ENCODE measurements at places on chromosomes 11 and 22.

DNA sequence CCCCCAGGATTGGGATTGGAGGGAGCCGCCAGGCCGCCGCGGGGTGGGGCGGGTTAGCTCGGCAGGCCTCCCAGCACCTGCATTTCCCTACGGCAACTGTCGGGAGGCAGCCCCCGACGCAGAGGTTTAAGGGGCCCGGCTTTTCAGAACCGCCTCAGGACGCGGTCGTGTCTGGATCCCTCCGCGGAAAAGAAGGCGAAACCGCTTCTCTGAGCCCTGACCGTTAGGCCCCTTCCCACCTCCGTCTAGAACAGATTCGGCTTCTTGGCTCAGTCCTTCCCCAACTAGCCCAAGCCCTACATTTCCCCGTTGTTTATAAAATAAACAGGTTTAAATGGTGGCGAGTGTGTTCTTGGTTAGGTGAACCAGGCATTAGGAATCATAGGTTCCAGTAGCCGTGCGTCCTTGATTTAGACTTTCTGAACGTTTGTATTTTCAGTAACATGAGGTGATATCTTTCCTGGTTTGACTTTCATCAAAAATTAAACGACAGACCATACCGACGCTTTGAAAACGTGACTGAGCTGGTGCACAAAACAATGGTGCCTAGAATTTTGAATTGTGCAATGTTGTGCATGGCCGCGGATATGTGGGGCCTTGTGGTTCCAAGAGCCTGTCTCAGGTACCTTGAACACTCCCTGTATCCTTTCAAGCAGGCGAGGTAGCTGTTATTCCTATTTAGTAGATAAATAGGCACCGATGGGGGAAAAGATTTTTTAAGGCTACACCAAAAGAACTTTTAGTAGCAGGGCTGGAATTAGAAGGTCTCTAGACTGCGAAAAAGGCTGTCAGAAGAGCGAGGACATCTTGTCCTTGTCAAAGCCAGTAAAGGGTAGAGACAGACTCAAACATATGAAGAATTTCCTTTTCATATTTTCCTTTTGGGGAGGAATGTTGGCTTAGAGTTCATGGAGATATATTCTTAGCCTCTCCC, 1.2 kb upstream of the HSPA8 start:
- DNase-seq = peak; percentile 74

GRCh38 chr11:66851698-66852465, 5.0 kb upstream of the LRFN4 start:
- DNase-seq = no peak

GRCh38 chr11:118313242-118313641, 8.7 kb downstream of the CD3E start:
- DNase-seq = no peak

DNA sequence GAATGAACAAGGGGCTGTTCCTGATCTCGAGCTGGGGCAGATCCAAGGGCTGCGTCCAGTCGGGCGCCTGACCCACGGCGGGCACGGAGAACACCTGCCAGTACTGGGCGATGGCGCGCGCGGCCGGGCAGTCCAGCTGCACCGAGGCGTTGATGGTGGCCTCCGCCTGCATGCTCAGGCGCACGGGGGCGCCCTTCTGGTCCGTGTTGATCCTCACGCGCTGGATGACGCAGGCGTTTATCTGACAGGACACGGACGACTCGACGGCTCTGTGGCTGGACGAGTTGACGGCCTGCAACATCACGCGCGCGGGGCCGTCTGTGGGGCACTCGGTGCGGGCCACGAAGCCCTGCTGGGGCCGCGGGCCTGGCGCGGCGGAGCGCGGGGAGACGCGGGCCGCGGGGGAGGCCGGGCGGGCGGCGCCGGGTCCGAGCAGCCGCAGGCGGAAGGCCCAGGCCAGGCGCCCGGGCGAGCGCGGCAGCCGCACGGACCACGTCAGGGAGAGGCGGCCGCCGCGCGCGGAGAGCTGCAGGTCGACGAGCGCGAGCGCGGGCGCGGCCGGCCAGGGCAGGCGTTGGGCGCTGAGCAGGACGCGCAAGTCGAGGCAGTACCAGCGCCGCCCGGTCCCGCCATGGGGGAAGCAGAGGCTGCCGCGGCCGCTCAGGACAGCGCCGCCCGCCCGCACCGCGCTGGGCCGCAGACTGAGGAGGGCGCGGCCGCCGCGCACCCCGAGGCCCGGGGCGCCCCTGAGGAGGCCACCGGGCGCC, 511 bp downstream of the PKDREJ start:
- peak; percentile 39 for DNase-seq

DNA sequence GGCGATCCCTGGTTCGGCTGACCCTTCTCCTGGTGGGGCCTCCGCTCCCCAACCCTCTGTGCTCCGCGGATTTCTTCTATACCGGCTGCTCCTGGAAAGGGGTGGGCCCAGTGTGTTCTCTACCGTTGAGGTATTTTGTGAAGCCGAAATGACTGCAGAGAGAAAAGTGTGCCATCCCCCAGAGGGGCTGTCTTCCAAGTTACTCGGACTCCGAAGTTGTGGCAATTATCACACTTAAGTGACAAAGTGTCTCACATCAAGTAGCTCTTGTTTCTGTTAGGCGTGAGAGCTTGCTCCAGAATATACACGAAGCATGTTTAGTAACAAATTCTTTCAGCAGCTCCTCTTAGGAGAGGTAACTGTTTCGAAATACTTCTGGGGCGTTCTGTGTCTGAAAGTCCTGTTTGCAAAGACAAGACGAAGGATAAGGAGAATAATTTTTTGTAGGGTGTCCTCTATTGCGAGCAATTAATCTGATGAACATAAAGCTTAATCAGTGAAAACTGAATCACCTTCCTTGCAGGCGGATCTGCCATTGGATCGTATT, 434 bp downstream of the XPNPEP3 start:
- no peak for DNase-seq

- DNase-seq = no peak
Observed at GRCh38 chr22:45446216-45446615, 32.7 kb downstream of the RIBC2 start.

DNA sequence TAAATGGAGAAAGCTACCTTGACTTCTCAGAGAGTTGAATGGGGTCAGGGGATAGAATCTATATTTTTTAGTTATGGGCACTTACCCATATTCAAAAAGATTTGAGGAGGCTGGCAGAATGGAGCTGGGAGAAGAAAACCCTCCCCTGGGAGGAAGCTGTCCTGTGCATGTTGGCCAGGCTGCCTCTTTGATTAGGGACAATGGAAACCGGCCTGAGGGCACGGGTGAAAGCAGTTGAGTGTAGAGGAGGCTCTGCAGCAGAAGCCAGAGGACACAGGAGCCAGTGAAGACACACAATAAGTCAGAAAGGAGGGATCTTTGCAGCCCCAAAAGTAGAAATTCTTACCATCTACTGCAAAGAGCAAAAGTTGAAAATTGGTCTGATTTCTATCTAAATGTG, 66.6 kb upstream of the B3GAT1 start:
- no peak for DNase-seq

- DNase-seq = no peak
Observed at GRCh38 chr22:17950651-17951214, 73.6 kb downstream of the MICAL3 start.

- DNase-seq = no peak
Observed at GRCh38 chr11:72720047-72720446, 32.2 kb downstream of the ARAP1 start.

GRCh38 chr11:74749965-74750296, 1.3 kb downstream of the RNF169 start:
- DNase-seq = no peak

- no peak for DNase-seq
Observed at GRCh38 chr11:128759597-128759996, 65.7 kb downstream of the FLI1 start.

GRCh38 chr11:128465946-128466705, 121.2 kb downstream of the ETS1 start:
- peak; percentile 32 for DNase-seq

DNA sequence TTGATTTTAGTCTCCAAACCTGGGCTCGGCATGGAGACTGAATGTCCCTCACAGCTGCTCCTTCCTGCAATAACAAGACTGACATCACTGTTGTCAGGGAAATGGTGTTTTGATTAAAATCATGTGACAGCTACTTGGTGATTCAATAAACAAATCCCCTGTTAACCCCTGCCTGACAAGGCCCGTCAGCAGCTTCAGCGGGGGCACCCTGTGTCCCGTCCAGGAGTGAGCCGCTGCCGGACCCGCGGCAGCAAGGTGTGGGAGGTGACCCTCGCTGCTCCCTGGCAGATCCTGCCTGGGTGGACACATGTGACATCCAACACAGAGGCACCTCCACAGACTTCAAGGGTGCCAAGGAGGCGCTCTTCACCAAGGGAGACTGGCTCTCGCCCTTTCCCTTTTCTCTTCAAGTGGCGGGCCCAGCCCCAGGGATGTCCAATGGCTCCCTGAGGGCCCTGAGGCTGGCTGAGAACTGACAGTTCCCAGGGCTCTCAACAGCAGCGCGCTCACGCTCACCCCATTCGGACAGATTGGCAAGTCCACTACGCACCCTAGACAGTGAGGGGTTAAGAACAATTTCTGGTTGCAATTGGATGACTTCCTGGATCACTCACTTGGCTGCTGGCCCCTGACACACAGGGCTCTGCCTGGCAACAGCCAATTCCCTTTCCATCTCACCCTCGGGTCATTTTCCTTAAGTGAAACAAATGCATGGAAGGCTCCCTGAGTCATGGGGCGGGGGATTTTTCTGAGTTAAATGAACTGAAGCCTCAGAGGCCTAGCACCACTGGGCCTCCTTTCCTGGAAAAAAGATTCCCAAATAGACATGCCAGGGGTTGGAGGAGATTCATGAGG, 30.7 kb downstream of the PPP2R1B start:
- no peak for DNase-seq

DNA sequence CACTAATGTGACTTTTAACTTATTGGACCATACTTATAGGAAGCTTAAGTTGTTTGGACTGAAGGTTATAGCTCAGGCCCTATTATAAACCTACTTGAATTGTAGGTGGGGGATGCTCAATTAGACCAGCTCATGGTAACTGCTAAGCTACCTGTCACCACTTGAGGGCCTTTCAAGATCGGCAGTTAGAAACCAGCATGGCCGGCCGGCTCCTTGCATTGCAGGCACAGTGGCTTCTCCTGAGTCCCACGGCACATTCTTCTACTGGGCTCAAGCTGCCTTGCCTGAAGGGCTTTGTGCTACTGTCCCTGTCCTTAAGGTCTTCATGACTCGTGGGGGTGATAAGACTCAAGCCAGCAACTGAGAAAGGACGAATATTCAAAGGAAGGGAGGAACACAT, 70.8 kb downstream of the TBC1D22A start:
- DNase-seq = no peak

- DNase-seq = no peak
Observed at GRCh38 chr22:40183029-40183581, 5.4 kb downstream of the TNRC6B start.

- DNase-seq = no peak
Observed at GRCh38 chr11:82315093-82315492, 418.6 kb downstream of the FAM181B start.

- no peak for DNase-seq
Observed at GRCh38 chr11:103541186-103541795, 432.1 kb downstream of the DYNC2H1 start.

GRCh38 chr11:131561501-131561900, 191.1 kb downstream of the NTM start:
- no peak for DNase-seq

GRCh38 chr11:31477528-31478222, 31.7 kb downstream of the IMMP1L start:
- DNase-seq = no peak

Data from activated CD8-positive, alpha-beta T cell treated with anti-CD3 and anti-CD28 coated beads, Interleukin-2, amount 10 ng/mL, durations not matched to agents 7 days and 5 days (primary cell).